NCI-H1436 treated with DMSO at 0.1 percent for 48 hours (cell line): ENCODE measurements at places on chromosomes 7 and 10.

DNA sequence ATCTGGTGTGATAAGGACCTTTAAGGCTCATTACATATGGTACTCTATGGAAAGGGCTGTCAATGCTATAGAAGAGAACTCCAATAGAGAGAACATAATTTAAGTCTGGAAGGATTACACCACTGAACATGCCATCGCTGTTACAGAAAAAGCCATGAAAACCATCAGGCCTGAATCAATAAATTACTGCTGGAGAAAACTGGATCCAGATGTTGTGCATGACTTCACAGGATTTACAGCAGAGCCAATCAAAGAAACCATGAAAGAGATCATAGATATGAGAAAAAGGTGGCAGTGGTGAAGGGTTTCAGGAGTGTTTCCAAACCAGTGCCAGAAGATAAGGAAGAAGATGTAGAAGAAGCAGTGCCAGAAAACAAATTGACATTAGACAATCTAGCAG is 18.9 kb upstream of the GPR22 start:
- no peak for DNase-seq

GRCh38 chr7:74656441-74656836 is 1.1 kb upstream of the GTF2I start:
- no peak for DNase-seq

DNA sequence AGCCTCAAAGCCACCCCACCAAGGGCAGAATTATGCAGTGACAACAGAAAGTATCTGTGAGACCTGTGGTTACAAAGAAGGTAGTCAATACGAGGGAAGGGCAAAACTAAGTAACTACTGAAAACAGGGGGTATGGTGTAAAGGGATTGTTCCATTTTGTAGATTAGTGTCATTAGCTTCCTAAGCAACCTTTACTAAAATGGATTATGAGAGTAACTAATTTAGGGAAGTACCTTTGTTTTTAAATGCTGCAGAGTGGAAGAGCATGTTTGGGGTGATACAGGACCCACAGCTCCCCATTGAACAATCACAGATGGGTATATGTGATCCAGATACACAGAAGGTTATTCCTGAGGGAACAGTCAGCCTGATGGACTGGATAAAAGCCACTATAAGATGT is 51.3 kb upstream of the TAC1 start:
- no peak for DNase-seq

GRCh38 chr10:103765981-103766380 is 89.4 kb downstream of the SH3PXD2A start:
- DNase-seq, result no peak

- DNase-seq, result no peak
These were observed 6.3 kb upstream of the HGF start for GRCh38 chr7:81776161-81776560.

- no peak for DNase-seq
These were observed 324.5 kb downstream of the PHF14 start for GRCh38 chr7:11298220-11298619.

GRCh38 chr10:133400624-133401424 is 6.9 kb downstream of the MTG1 start:
- DNase-seq, result no peak

DNA sequence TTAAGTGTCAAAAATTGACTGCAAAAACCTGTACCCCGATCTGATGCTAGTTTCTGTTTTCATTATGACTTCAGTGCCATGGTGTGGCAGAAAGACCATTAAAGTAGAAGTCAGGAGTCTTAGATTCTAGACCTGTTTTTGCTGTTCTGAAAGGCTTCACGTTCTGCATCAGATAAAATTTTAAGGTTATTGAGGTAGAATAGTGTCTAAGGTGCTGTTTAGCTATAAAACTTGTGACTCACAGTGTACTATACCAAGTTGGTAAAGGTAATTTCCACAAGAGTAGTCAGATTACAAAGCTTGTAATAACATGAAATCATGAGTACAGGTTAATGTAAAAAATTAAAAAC is 38.6 kb downstream of the ZNRF2 start:
- DNase-seq, result no peak

- no peak for DNase-seq
These were observed 153.6 kb downstream of the SEMA3D start for GRCh38 chr7:85033263-85033662.

GRCh38 chr10:71889388-71889987 is 38.4 kb upstream of the PSAP start:
- no peak for DNase-seq

GRCh38 chr7:132239422-132239994 is 336.8 kb downstream of the PLXNA4 start:
- no peak for DNase-seq

DNA sequence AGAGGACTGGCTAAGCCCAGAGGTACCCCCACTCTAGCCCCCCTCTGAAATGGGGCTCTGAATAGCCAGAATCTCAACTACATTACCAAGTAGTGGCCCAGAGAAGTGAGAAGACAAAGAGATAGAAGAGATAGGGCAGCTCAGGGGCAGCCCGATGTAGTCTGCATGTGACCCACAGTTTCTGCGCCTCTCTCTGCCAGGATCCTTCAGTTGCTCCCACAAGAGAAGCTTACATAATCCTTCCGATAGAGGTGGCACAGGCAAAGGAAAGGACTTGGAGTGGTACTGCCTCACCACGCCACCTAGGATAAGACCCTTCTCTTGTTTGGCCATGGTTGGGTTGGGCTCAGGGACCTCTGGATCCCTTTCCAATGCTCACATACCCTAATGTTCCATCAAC is 5.4 kb upstream of the PDE1C start:
- no peak for DNase-seq

DNA sequence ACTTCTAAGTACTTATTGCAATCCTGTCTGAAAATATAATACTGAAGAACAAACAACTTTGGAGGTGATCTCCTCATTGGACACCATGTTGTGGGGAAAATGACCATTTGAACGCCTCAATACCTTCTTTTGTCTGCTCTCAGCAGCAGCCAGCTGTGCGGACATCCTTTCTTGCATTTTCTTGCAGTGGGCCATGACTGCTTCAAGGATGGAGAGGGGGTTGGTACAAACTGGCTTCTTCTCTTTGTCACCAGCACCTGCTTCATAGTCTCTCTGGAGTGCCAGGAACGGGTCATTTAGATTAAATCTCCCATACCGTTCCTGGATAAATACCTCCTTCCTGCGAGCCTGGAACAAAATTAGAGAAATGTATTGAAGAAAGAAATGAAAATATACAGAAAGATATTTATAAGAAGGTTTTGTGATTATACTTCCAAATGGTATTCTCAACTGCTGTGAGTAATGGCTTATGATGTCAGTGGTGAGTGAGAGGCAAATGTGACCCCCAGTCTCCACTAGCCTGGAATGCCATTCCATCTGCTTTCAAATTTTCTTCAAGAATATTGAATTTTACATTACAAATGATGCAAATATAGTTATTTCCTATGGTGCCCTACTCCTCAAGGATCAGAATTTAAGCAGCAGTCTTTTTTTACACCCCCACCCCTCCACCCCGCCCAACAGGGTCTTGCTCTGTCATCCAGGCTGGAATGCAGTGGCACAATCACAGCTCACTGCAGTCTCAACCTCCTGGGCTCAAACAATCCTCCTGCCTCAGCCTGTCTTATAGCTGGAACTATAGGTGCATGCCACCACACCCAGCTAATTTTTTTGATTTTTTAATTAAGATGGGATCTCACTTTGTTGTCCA is 62.4 kb downstream of the CTTNBP2 start:
- DNase-seq, result no peak

GRCh38 chr7:16967300-16967811 is 85.6 kb upstream of the AGR3 start:
- no peak for DNase-seq

DNA sequence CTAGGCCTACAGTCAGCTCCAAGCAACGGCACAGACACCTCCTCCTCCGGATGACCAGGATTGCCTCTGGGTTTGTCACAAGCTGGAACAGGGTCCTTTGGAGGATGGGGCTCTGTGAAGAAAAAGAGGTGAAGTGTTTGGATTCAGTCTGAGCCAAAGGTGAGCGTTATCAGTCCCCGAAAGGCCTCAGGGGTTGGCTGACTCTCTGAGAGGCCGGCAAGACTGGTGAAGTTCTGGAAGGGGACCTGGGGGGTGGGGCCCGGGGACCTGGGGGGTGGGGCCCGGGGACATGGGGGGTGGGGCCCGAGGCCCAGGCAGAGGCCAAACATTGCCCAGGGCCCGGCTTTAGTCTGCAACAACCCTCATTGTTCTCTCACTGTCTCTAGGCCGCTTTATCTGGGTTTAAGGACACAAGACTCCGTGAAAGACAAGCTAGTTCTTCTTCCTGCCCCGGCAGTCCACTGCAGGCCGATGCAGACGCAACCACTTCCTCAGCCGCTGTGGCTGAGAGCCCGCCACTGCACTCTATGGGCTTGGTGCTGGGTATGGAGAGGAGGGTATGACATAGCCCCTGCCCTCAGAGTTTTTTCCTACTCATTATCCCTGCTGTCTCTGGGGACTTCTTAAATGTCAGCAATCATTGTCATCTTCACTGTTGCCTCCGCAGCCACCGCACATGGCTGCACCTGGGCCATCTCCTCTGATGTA is 27.4 kb upstream of the PSAP start:
- DNase-seq, result peak; percentile 56

DNA sequence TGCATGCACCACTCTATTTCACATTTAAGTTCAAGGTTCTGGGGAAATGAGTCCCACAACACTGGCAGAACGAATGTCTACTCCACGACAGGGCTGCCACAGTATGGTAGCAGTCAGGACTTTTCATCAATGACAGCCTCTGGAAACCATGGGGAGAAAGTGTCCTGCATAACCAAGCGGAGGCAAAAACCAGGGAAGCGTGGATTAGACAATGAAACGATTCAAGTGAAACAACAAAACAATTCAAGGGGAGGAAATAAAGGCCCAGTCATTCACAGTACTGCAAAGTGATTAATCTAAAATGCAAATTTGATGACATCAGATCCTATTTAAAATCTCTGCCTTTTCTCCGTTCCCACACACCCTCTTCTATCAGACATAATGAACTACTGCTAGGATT is 168.2 kb downstream of the DPY19L1 start:
- no peak for DNase-seq

GRCh38 chr10:33244354-33244967 is 90.0 kb downstream of the NRP1 start:
- no peak for DNase-seq

DNA sequence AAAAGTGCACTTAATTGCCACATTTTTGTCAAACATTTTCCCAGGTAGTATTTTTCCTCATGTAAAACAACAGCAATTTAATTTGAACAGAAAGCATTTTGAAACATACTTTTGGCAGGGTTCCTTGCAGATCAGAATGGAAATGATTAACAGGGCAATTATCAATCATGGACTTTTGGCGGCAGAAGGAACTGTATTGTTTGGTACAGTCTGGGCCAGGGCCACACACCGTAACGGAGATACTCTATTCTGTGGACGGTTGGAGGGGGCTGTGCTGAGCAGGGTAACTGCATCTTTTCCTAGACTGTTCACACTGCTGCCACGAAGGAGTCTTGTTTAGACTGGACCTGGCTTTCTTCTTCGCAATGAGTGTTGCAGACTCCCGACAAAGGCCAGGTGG is 62.3 kb downstream of the EGFR start:
- DNase-seq, result no peak

DNA sequence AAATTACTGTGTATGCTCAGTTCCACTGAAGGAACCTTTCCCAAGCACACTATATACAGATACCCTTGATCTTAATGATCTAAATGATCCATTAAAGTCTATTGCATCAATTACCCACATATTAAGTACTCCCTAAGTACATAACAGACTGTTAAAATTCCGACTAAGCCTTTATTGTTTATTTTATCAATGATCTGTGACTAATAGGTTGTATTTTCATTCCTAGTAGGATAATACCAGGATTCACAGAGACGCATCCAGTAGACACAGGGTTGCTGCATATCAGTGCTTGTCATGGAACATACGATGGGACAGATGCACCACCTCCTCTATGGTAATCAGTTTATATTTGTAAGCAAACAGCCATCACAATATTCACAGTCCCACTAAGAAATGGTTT is 159.6 kb upstream of the SLC26A5 start:
- DNase-seq, result no peak

DNA sequence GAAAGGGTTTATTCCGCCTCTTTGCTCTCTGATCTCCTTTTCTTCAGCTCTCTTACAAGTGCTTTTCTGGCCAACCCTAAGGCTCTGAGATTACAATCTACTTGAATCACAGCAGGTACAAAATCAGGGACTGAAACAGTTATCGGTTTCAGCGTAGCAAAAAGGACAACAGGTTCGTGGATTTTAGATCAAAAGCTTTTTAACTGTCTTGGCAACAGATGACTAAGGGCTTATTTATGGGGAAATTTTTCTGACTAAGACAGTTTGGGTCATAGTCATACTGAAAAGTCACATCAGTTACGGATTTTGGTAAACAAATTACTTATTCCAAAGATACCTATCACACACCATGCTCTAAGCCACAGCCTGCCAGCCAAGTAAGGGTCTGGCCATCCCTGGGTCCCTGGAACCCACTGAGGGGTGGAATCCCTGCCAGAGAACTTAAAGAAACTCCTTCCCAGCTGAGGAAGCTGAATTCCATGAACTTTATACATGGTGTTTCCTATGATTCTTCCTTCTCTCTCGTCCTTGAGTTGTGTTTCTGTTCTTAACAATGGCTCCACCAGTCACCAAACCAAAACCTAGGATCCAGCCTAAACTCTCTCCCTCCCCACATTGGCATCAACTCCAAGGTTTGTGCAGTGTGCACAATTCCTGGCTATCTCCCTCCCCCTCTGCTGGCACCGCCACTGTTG is 169.3 kb downstream of the FAM107B start:
- no peak for DNase-seq

DNA sequence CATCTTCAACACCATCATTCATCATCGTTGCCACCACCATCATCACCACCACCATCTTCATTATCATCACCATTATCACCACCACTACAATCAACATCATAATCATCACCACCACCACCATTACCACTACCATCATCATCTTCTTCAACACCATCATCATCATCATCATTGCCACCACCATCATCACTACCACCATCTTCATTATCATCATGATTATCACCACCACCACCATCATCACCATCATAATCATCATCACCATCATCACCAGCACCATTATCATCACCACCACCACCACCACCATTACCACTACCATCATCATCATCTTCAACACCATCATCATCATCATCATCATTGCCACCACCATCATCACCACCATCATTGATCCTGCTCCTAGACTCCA is 112.7 kb downstream of the OAT start:
- DNase-seq, result no peak

- DNase-seq, result no peak
These were observed 23.7 kb downstream of the VSTM4 start for GRCh38 chr10:49091450-49092210.

GRCh38 chr10:13271552-13272163 is 28.2 kb downstream of the PHYH start:
- DNase-seq, result no peak

GRCh38 chr7:27099453-27100370 is 2.8 kb downstream of the HOXA2 start:
- DNase-seq, result no peak
